Effector CD4-positive, alpha-beta T cell (primary cell): ENCODE measurements at places on chromosomes 7 and 10.

DNA sequence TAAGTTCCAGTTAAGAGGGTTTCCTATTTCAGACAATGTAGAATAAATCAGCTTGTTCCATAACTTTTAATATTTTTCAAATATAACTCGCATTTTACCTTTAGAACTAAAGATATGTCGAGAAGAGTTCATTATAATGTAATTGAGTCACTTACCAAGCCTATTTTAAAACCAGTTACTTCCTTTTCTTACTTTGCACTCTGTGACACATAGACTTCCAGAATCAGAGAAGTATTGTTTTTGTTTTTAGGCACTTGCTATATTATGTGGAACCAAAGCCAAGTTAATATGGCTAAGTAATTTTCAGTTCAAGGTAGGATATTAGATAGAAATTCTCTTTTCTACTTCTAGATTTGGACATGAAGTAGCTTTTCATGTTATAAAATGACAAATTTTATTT, 182.7 kb upstream of the PRPS1L1 start:
- DNase-seq = no peak

- no peak for DNase-seq
These were observed 110.9 kb downstream of the COL13A1 start for GRCh38 chr10:69912589-69912988.

- no peak for DNase-seq
These were observed 131.0 kb upstream of the C1GALT1 start for GRCh38 chr7:7051206-7051877.

DNA sequence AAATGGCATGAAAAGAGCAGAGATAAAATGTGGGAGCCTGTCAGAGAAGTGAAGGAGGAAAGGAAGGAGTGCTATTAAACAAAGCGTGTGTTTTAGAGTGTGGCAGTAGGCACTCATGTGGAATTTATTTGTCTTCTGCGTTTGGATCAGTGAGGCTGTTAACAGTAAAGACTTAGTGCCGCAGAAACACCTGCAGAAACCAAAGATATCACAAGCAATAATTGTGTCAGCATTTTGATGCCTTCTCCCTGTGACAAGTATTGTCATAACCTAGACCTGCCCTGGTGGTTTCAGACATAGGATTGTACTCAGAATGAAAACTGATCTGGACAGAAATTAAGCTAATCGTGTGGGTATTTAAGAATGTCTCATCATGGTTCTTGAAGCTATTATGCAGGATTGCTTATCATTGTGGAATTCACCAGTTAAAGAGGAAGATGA, 191.0 kb downstream of the CAMK1D start:
- no peak for DNase-seq

DNA sequence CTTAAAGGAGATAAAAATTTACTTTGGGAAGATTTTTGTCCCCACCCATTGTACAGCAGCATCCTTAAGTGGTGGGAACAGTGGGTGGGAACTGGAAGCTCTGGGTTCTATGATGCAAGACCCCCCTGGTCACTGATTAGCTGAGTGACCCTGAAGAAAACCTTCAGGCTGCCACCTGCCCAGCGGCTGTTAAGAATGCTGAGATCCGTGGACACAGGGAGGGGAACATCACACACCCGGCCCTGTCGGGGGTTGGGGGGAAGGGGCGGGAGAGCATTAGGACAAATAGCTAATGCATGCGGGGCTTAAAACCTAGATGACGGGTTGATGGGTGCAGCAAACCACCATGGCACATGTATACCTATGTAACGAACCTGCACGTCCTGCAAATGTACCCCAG, 14.5 kb downstream of the CARD11 start:
- DNase-seq = no peak

DNA sequence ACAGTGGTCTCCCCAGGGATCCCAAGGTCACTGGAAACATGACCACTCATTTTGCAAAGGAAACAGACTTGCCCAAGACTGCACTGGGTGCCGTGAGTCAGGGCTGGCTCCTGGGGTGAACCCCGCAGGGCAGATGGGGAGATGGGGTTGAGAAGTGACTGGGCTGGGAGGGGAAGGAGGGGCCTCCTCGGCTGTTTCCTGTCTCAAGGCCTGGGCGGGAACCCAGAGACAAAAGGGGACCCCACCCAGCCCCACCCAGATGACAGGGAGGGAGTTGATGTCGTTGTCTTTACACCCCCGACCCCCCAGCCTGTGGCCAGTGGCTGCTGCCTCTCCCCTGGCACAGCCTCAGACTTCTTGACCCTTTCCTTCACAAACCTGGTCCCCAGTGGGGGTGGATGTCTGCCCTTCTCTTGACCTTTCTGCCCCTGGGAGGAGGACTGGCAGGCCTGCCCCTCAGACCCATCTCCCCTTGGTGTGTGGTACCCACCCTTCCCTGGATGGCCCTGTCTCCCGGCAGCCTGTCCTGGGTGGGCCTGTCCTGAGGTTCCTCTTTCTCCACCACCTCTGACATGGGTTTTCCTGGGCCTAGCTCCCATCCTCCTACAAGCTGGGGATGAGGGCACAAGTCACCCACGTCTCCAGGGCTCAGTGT, 1.4 kb downstream of the MYO1G start:
- DNase-seq = peak; percentile 64

DNA sequence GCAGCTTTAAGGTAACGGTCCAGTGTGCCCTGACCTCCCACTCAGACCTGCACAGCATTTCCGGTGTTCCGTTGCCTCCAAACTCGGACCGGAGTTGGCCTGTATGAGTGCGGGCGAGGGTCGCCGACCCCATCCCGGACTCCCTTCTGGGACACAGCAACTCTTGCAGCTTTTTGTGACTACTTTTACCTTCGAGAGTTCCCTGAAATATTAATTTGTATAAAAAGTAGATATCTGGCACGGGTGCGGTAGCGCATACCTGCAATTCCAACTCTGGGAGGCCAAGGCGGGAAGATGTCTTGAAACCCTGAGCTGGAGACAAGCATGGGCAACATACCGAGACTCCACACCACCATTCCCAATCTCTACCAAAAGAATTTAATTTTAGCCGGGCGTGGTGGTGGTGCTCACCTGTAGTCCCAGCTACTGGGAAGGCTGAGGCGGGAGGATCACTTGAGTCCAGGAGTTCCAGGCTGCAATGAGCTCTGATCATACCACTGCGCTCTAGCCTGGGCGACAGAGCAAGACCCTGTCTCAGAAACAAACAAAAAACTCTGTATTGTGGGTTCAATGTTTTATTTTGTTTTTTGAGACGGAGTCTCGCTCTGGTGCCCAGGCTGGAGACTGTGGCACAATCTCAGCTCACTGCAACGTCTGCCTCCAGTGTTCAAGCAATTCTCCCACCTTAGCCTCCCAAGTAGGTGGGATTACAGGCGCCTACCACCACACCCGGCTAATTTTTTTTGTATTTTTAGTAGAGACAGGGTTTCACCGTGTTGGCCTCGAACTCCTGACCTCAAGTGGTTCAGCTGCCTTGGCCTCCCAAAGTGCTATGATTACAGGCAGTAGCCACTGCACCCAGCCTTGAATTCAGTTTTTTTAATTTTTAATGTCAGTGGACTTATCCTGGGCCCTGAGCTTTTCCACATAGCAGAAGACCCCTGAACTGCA, 1.1 kb upstream of the PPP1R35 start:
- no peak for DNase-seq

GRCh38 chr7:48140001-48140681, 31.1 kb upstream of the ABCA13 start:
- no peak for DNase-seq

GRCh38 chr7:26046150-26046549, 105.8 kb upstream of the NFE2L3 start:
- no peak for DNase-seq

GRCh38 chr10:79243181-79244067, 103.8 kb upstream of the PPIF start:
- peak; percentile 30 for DNase-seq

DNA sequence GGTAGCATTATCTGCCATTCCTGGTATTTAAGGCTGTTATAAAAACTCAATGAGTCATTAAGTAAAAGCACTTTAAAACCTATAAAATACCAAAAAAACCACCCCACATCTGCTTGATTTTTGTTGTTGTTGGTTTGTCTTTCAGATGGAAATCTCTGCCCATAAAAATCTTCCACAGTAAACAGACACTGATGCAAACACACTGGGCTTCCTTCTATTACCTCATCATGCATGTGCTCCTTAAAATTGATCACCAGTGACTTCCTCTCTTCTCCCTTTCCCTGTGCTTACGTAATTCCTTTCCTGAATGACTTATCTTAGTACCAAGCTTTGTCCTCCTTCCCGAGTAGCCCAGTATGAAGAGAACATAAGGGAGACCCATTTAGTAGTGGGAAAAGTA, 167.2 kb downstream of the EVX1 start:
- no peak for DNase-seq

- DNase-seq = no peak
These were observed 61.6 kb upstream of the KCNMA1 start for GRCh38 chr10:77699080-77699645.

DNA sequence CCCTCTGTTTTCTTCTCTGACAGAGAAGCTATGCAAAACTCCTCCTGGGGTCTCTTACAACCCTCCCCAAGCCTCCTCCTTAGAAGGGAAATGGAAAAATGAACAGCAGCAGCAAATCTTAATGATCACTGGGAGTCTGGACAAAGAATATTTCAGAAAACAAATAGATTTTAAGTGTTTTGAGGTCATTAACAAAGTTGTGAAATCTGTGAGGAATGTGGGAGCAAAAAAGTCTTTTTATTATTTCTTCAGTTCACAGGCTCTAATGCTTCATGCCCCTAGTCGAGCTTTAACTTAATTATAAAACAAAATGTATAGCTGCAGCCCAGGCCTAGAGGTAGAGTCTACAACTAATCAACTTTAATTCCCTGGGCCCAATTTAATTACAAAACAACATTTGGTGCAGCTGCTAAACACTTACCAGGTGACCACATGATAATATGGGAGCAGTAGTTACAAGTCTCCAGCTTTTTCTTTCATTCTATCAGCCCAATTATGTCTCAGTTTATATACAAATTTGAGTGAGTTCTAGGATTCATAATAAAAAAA, 293.2 kb downstream of the THSD7A start:
- no peak for DNase-seq

DNA sequence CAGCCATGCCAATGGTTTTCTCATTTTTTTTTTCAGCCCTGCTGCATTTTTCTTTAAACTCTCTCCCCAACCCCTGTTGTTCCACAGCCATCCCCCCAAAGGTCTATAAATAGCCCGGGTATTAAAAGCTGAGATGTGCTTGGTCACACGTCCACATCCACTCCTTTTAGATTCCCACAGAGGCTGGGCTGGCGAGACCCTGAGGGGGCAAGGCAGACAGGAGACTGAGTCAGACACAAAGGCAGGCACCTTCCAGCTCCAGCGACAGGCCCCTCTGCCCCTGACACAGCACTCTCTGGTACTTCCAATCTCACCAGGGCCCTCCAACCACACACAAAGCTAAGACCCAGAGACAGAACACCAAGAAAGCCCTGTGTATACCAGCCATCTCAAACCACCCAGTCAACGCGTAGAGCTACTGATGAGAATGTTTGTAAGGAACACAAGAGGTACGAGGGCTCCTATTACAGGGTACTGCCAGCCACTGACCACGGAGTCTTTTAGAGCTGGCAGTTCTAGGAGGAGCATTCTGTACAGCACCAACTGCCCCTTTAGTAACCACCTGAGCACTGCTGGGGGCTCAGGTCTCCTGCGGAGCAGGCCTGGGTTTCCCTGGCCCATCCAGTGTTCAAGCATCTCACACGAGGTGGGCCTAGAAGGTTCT, 64.2 kb upstream of the DDC start:
- DNase-seq = no peak

GRCh38 chr7:7125963-7126362, 56.4 kb upstream of the C1GALT1 start:
- no peak for DNase-seq

DNA sequence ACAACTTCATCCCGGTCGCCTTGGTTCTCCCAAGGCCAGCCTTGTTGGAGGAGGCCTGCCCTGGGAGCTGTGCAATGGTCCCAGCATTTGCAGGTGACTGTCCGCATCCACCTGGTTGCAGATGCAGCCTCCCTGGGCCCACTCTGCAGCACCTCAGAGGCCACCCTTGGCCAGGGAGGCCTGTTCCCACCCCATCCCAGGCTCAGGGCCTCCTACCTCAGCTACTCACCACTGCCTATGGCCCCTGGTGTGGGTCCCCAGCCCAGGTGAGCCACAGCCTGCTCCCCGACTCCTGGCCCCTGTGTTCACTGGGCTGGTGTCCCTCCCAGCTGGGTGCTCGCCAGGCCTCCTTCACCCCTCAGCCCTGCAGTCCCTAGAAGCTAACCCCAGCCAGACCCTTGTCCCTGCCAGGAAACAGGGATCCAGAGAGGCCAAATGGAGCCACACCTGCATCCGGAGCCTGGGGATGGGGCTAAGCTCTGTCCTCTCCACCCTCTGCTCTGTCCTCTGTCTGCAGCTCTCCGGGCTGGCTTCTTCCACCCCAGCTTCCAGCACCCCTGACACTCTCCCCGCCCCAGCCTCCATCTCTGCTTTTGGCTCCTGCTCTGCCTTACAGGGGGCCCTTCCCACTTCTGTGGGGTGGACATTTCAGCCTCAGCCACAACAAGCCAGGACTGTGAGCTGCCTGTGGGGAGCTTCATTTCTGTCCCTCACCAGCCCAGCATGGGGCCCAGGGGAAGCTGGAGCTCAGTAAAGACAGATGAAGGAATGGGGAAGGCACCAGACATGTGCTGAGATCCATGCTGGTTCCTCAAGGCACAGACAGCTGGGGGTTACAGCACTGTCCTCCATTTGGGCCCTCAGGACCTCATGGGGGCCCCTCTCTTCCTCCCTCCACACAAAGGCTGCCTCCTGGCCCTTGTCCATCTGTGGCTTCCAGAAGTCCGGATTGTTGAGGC, 35.6 kb upstream of the ANTXRL start:
- DNase-seq = no peak

GRCh38 chr10:1560535-1561192, 176.7 kb downstream of the ADARB2 start:
- no peak for DNase-seq

DNA sequence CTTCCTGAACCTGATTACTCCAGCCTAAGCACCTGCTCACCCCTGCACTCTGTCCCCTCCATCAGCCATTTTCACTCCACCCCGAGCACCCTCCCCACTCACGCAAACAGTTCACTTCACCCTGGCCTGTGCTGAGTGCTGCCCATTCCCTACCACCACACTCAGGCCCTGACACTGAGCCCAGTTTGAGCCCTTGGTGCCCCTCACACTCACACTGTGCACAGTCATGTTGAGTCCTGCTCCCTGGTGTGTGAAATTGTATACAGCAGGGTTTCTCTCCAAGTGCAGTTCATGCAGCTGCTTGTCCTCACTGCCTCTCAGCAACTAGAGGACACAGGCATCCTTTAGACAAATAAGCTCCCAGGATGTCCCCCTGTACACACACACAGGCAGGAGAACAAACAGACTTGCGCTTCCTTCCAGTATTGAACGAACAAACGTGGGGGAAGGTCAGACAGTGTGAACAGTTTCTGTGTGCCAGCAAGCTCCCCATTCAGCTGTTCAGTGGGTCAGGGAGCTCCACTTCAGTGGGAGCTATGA, 6.8 kb downstream of the MYO1G start:
- no peak for DNase-seq

DNA sequence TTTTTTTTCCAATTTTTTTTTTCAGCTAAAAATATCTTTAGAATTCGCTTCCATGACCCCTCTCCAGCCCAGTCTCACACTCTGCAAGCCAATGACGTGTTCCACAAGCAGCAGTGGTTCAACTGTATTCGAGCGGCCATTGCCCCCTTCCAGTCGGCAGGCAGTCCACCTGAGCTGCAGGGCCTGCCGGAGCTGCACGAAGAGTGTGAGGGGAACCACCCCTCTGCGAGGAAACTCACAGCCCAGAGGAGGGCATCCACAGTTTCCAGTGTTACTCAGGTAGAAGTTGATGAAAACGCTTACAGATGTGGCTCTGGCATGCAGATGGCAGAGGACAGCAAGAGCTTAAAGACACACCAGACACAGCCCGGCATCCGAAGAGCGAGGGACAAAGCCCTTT, 42.8 kb downstream of the CALML5 start:
- DNase-seq = no peak

- no peak for DNase-seq
These were observed at the start of gene PDGFA for GRCh38 chr7:519484-520390. Gene PDGFA (minus strand): TSS chr7:519846. CDS start chr7:519001, 845 bp downstream.
